ENCODE measurements at places on chromosomes 3 and 15. TPM values are rescaled to one million over a fixed set of nuclear protein-coding genes. Genes with fewer than 3 reads are reported as not detected.

- no peak for DNase-seq
These were observed 30.6 kb upstream of the CERS3 start for GRCh38 chr15:100559330-100559729.

Gene GPR27
- total RNA-seq = 20.4 TPM

GRCh38 chr3:64381367-64381766 lies 156.1 kb upstream of the PRICKLE2 start:
- no peak for DNase-seq

DNA sequence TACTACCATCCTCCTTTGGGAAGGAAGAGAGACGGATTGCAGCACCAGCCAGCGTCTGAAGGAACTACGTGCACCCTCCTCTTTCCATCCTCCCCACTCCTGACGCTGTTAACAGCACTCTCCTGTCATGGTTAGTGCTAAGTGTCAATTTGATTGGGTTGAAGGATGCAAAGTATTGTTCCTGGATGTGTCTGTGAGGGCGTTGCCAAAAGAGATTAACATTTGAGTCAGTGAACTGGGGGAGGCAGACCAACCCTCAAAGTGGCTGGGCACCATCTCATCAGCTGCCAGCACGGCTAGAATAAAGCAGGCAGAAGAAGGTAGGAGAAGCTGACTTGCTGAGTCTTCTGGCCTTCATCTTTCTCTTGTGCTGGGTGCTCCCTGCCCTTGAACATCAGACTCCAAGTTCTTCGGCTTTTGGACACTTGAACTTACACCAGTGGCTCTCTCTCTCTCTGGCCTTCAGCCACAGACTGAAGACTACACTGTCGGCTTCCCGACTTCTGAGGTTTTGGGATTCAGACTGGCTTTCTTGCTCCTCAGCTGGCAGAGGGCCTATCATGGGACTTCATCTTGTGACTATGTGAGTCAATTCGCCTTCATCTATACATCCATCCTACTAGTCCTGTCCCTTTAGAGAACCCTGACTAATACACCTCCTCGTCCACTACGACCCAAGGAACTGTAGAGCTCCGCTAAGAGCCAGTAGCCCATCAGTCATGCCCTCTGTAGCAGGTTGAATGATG lies 128.2 kb upstream of the HES1 start:
- no peak for DNase-seq

- peak; percentile 37 for DNase-seq
These were observed 5.2 kb downstream of the SETD5 start for GRCh38 chr3:9402410-9403228.

Gene DAZL
- total RNA-seq = not detected

Gene FES
- total RNA-seq = 10.4 TPM

Gene DUOX1
- total RNA-seq = 0.28 TPM

DNA sequence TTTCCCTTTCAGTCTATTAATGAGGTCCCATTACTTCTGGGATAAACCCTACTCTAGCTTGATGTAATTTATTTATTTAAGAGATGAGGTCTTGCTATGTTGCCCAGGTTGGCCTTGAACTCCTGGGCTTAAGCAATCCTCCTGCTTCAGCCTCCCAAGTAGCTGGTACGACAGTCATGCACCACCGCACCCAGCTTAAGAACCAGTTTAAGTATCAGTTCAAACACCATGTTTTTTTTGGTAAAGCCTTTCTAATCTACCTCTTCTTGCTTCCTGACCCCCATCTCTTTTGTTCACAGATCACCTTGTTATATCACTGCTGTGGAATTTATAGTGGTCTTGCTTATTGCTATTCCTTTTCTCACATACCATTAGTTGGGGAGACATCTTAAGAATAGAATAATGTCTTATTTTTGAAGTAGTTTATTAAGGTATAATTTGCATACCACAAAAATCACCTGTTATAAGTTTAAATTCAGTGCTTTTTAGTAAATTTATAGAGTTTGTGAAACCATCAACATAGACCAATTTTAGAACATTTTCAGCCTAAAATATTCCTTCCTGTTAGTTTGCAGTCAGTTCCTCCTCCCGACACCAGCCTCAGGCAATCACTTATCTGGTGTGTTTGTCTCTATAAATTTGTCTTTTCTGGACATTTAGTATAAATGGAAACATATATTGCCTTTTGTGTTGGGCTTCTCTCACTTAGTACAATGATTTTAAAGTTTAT lies 257.9 kb downstream of the PDCD6IP start:
- no peak for DNase-seq

DNA sequence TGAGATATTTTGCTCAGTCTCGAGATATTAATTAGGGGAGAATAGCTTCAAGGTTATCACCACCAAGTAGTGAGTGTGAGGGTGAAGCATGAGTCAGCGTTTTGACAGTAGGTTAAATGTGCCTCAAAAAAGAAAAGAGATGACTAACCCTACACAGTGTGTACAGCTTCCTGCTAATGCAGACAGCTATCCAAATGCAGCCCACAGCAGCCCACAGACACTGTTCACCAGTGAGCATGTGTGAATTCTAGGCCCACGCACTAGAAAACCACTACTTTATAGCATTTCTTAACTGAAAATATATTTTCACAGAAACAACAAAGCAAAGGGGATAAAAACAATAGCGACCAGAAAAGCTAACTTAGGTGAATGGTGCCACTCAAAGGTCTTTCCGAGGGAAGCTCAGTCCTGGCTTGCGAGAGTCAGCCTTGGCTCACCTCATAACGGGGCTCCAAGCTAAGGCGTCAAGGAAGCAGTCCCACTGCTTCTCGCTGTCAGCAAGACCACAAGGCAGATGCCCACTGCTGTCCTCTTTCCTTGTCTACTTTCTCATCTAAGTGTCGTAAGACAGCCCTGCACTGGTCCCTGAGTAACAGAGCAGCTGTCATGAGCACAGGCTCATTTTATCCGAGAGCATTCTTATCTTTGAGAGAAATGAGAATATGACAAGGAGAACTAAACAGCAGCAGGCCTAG lies 47.6 kb downstream of the TXNRD3 start:
- peak; percentile 53 for DNase-seq

Gene CLDN11
- 183 TPM for total RNA-seq

- DNase-seq = no peak
These were observed 77.6 kb downstream of the ST8SIA2 start for GRCh38 chr15:92471288-92471687.

- no peak for DNase-seq
These were observed 325.8 kb upstream of the IGF1R start for GRCh38 chr15:98322581-98322980.

Gene ZNF80
- not detected for total RNA-seq

Gene ALG1L2
- 4.4 TPM for total RNA-seq

GRCh38 chr15:65914386-65914785 lies 45.1 kb downstream of the RAB11A start:
- DNase-seq = no peak

DNA sequence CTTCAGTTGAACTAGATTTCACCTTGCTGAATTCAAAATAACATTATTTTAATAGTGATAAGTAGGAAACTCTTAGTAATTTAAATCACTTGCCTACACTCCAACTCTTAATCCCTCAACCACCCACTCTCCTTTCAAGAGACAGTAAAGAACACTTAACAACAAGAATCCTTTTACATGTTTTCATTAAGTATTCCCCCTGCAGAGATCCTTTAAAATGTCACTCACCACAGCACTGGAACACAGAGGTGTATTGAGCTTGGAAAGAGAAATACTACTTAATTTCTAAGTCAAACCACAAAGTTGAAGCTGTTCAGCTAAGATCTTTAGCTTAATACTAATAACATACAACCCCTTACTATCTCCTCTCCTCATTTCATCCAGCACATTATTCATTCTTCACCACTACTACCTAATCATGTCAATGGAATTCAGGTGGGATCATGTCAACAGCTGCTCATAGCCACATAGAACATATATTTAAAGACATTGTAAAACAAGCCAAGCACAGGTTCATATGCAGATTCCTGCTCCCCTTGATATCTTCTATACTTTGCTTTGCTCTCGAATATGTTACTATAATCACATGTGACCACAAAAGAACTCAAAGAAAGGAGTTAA lies 40.5 kb downstream of the IMPG2 start:
- DNase-seq = no peak

GRCh38 chr15:57312318-57313133 lies 63.8 kb upstream of the CGNL1 start:
- peak; percentile 17 for DNase-seq

DNA sequence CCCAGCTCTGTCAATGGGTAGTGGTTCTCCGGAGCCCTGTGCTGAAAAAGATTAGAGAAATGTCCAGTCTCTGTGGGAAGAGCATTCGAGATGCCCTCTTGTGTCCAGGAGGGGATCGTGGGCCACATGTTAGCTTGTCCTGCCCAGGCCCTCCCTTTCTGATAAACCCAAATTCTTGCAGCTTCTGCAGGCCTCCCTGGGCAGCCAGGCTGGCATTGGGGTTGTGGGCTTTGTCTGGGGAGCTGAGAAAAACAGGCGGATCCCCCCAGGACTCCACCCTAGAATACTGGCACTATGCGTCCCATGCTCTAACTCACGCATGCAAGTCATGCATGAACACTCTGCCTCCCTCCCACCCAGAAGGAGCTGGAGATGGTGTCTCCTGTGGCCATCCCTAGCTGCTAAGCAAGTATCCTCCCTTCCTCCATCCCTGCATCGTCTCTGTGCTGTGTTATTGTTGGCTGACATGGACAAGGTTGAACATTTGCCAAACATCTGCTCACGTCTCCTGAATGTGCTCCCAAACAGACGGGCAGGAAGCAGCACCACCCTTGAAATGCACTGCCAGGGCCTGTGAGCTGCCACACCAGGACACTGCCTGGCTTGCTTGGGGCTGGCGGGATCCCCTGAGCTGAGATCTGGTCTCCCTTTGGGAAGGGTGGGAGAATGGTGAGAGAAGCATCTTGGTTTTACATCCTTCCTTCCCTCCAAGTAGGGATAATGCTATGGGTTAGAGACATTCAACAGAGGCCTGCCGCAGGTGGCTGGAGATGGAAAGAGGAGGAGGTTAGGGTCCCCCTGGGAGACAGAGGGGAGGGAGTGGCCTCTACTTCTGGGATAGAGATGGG lies 26.5 kb downstream of the CFAP161 start:
- DNase-seq = no peak

Gene RASGRF1
- 110 TPM for total RNA-seq

GRCh38 chr3:11643201-11643603 lies 513 bp downstream of the VGLL4 start:
- peak; percentile 38 for DNase-seq

- DNase-seq = no peak
These were observed 5.5 kb downstream of the AMOTL2 start for GRCh38 chr3:134368751-134369105.

Gene ATXN7
- total RNA-seq = 37.5 TPM

DNA sequence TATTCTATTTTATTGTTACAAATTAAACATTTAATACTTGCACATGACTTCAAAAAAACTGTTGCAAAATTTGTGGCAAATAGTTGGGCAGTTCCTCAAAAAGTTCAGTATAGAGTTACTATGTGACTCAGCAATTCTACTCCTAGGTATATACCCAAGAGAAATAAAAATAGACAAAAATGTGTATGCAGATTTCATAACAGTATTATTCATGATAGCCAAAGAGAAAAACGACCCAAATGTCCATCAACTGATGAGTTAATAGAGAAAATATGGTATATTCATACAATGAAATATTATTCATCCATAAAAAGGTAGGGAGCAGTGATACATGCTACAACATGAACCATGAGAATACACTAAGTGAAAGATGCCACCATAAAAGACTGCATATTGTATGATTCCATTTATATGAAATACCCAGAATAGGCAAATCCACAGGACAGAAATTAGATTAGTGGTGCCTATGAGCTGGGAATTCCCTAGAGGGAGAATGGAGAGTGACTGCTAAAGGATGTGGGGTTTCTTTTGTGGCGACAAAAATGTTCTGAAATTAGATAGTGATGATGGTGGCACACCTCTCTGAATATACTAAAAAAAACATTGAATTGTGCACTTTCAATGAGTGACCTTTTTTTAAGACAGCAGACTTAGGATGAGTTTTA lies 31.6 kb upstream of the CLASP2 start:
- no peak for DNase-seq

DNA sequence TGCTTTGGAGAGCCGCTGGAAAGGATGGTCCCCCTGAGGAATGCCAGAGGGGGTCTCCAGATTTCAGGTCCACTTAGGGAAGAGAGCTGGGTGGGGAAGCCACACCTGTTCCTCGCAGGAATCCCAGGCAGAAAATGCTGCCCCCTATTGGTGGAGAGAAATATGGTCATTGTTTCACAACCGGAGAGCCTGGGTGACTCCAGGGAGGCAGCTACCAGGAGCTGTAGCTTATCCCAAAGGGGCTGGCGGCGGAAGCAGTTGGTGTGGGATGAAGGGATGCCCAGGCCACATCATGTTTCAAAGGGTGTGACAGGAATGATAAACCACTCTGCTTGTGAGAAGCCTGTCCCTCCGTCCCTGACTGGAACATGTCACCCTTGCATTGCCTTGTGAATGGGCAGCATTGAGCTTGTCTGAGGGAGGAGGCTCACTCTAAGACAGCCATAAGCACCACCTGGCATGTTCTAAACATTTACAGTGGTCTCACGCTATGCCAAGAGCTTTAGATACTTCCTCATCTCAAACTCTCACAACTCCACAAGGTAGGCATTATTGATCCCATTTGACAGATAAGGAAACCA lies 34.5 kb downstream of the POMGNT2 start:
- no peak for DNase-seq

- DNase-seq = no peak
These were observed 302.1 kb upstream of the TPRG1 start for GRCh38 chr3:188869628-188870027.

DNA sequence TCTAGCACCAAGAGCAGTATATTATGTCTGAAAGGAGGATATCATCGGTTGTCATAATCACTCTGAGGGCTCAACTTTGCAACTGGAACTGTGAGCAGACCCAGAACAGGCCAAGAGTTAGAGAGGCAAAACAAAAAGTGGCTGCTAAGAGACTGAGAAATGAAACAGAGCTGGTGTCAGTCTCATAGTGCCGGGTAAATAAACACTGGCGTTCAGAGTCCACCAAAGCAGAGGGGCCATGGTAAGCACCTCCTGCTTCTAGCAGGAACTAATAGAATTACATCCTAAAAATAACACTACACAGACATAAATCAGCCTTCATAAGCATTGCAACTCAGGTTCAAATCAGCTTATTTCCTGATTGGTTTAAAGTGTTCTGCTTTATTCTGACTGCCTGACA lies 10.3 kb upstream of the IL12A start:
- no peak for DNase-seq

DNA sequence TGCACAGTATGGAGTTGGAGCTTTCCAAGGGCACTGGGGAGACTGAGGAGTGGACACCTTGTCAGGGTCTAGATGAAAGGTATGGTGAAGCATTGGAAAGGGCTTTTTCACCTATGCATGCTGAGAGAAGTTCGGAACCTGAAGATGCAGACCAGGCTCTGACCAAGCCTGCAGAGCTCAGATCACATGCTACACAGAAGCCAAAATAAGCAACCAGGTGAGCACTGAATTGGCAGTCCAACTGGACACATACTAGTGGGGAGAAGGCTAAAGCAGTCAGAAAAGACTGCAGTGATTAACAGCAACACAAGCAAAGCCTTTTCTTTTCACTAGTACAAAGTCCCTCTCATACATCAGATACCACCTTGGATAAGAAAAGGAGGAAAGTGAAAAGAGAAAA lies 238.3 kb upstream of the PLSCR5 start:
- no peak for DNase-seq

- no peak for DNase-seq
These were observed 26.1 kb downstream of the C15orf39 start for GRCh38 chr15:75227663-75228280.

Data from dorsolateral prefrontal cortex (tissue), 122 donors.